ENCODE measurements at places on chromosomes 2 and 18.

- DNase-seq, result no peak
These were observed 241.8 kb upstream of the MGAT5 start for GRCh38 chr2:134011936-134012586.

DNA sequence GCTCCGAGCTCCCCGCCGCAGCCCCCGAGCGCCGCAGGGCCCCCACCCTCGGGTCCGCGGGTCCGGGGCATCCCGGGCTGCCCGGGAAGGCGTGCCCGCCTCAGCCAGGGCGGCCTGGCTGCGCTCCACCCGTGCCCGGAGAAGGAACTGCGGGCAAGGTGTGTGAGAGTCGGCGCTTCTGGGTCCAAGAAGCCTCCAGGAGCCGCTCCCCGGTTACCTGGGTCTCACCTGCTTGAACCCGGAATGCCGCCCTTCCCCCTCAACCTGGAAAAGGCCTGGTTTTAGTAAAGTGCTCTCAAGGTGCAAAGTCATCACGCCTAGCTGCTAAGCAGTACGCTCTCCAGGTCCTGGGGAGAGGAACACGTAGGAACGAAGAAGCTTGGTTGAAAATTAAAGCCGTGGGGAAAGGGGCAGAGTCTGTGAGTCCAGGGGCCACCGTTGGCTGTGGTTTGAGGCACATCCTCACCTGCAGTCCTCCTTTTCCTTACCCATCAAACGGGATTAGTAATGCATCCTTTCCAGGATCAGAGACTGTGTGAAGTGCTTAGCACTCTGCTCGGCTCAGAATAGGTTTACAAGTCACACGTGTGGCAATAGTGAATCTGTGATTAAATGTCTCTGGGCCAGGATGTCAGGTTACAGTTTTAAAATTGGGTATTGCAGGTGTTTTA is 1.2 kb downstream of the ASAP2 start:
- DNase-seq, result no peak

DNA sequence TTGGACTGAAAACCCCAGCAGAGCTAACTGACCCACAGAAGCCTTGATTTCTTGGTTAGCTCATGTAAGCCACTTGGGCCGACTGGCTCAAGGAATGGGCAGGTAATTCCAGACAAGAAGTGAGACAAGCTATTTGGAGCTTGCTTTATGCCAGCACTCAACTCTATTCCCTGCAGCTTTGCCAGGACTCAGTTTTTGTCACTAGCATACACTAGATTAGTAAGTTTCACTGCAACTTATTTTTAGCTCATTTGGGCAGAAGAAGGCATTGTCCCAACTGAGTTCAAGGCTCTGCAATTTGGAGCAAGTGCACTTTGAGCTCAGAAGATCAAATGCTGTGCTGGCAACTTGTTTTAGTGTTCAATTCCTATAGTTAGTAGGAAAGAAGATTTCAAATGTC is 116.1 kb downstream of the SLC4A3 start:
- no peak for DNase-seq

DNA sequence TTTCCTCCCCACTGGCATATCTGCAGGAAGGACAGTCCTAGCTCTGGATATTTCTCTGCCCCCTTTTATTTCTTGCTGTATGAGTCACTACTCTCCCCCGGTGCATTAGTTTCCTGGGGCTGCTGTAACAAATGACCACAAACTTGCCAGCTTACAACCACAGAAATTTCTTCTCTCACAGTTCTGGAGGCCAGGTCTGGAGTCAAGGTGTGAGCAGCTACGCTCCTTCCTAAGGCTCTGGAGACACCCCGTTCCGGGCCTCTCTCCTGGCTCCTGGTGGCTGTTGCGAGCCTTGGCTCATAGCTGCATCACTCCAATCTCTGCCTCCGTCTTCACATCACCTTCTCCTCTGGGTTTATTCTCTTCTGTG is 34.1 kb downstream of the PTPRM start:
- DNase-seq, result no peak

DNA sequence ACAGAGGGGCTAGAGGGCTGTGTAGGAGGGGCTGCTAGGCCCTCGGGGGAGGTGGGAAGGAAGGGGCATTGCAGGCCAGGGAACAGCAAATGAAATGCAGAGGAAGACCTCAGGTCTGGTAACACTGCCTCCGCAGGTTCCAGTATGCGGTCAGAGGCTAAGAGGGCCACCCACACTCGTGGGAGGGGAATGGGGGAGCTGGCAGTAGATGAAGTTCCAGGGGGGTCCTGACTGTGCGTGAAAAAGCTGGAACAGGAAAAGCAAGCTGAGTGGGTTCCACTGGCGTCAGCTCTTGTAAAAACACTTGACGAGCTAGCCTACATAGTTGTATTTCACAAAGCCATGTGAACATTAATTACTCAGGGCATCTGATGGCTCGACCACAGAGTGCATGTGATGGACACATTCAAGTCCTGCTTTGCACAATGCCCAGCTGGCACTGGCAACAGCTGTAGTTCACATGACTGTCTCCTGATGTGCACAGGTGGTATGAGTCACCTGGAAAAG is 29.0 kb upstream of the PTPN4 start:
- DNase-seq, result no peak

- DNase-seq, result no peak
These were observed 12.8 kb downstream of the TMEM163 start for GRCh38 chr2:134705861-134706586.

GRCh38 chr2:158501301-158501700 is 44.5 kb downstream of the PKP4 start:
- peak; percentile 76 for DNase-seq

GRCh38 chr2:30164131-30164925 is 17.5 kb downstream of the YPEL5 start:
- DNase-seq, result no peak

DNA sequence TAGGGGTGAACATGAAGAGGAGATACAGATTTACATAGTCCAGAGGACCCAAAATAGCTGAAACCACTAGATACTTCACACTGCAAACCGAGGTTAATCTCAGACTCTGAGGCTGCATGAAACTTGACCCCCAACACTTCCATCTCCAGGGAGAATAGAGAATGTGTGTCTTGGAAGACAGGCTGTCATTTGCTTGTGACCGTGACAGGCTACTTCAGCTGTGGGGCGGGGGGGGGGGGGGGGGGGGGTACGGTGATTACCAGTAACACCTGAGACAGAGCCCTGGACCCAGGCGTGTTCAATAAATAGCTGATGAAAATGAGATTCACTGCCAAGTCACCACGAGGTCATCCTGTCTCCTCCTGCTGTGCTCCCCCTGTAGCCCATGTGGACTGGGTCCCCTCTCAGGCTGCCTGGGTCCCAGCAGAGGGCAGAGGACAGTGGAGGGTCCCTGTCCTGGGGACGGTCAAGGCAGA is 5.7 kb upstream of the KLHL29 start:
- DNase-seq, result no peak

- DNase-seq, result no peak
These were observed 12.9 kb upstream of the MARCO start for GRCh38 chr2:118929059-118929458.

DNA sequence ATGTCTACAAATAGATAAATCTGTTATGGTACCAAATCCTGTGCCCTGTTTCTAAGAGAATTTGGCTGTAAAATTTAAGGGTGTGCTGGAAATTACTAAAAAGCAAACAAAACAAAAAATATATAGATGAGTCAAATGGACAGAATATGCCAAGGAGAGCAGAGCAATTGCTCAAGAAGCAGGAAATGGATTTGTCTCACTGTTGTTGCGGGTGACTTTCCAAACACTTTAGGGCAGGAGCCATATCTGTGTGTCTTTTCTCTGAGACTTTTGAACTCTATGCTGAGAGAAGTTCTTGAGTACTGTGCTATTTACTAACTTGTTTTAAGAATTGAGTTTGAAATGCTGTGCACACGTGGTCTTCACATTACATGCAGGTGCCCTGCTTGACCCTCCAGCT is 221.7 kb downstream of the PHLPP1 start:
- no peak for DNase-seq

- DNase-seq, result no peak
These were observed 402.0 kb upstream of the ACVR2A start for GRCh38 chr2:147442816-147443215.

DNA sequence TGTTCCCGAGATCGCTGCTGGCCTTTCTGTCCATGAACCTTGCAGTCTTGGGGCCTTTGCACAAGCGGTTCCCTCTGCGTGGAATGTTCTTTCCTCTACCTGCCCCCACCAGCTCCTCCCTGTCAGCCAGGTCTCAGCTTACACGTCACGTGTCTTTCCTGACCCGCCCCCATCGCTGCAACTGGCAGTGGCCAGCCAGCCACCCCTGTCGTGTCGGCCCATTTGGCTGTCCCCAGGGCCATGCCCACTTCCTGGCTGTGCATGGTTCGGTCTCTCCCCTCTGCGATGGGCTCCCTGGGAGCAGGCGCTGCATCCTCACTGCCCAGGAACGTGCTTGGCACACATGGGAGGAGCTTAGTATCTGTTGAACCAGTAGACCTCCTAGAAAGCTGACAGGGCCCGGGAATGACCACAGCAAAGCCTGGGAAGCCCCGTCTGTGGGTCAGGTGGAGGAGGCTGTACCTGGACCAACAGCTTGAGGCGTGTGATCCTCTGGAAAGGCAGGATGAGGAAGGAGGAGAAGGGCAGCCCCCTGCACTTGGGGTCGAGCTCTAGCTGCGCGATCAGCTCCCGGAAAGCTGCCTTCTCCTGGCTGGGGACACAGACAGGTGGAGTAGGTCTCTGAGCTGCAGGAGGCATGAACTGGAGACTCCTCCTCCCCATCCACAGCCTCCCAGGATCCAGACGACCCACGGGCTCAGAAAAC is 21.0 kb downstream of the SNORC start:
- DNase-seq, result no peak

- no peak for DNase-seq
These were observed 219.8 kb upstream of the PARD3B start for GRCh38 chr2:204325468-204325867.

DNA sequence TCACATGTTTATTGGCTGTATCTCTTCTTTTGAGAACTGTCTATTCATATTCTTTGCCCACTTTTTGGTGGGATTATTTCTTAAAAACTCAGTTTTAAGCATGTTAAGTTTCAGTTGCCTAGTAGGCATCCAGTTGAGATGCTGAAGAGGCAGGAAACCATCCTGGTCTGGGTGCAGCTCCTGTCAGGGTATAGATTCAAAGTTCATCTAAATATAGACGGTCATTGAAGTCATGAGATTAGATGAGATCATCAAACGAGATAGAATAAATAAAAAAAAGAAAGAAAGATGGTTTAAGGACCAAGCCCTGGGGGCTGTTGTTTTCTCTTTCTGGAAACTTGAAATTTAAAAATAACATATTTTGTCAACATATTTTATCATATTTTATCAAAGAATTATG is 9.2 kb upstream of the DNAH7 start:
- no peak for DNase-seq

DNA sequence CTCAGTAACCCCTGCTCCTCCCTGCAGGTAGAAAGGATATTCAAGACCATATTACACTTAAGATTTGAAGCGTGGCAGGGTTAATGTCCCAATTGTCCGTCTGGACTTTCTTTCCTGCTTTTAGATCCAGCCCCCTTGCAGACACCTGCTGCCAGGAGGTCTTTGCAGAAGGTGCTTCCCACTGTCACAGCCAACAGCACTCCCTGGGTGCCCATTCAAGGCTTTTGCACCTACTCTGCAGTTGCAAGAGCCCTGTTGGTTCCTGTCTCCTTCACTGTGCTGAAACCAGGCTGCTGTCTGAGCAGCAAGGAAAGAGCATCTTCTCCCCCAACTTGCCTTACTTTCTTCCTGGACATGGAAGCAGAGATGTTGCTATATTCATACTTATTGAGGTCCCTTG is 1043.0 kb upstream of the POU3F3 start:
- no peak for DNase-seq

DNA sequence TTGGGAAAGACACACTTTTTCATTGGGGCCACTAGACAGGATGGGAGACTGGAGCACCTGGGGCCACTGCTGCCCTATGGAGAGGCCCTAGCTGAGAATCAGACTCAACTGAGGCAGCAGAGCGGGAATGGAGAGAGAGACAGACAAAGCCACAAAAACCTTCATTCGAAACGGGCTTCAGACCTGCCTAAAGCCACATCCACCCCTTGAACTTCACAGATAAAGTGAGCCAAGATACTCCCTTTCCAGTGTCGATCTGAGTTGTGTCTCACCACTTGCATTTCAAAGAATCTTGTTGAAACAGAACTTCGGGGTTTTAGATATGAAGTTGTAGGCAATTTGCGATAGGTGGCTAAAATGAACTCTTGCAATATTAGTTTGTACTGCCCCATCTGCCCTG is 11.3 kb upstream of the LDLRAD4 start:
- no peak for DNase-seq

- no peak for DNase-seq
These were observed 81.4 kb downstream of the SNTG2 start for GRCh38 chr2:1032030-1032429.

DNA sequence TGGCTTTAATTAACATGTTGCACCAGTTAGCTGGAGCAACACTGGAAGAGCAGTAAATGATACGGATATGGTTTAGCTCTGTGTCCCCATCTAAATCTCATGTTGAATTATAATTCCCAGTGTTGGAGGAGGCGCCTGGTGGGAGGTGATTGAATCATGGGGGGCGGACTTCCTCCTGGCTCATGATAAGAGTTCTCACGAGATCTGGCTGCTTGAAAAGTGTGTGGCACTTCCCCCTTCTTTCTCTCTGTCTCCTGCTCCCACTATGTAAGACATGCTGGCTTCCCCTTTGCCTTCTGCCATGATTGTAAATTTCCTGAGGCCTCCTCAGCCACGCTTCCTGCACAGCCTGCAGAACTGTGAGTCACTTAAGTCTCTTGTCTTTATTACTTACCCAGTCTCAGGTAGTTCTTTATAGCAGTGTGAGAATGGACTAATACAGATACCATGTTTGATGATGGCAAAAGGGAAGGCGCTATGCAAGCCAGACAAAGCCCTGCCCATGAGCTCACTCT is 963.6 kb downstream of the SOCS6 start:
- no peak for DNase-seq

GRCh38 chr18:12038082-12038638 is 55.5 kb upstream of the ANKRD62 start:
- no peak for DNase-seq

GRCh38 chr18:77754475-77755044 is 504.9 kb downstream of the GALR1 start:
- DNase-seq, result no peak

DNA sequence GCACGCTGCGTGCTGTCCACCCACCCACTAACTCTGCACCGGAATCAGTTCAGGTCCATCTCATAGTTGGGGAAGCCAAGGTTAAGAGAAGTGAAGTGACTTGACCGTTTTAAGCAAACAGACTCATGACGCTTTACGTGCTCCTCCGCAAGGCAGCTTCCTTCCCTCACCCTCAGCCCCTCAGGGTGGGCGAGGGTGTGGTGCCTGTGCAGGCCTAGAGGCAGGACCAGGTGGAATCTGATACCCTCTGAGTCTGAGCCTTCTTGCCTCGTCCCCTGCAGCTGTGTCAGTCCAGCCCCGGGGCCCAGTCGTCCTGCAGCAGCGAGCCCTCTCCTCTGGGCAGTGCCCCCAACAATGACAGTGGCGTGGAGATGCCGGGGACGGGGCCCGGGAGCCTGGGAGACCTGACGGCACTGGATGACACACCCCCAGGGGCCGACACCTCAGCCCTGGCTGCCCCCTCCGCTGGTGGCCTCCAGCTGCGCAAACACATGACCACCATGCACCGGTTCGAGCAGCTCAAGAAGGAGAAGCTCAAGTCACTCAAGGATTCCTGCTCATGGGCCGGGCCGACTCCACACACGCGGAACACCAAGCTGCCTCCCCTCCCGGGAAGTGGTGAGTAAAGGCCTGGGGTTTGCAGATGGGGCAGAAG is 250.5 kb downstream of the GLI2 start:
- DNase-seq, result no peak

GRCh38 chr2:167935803-167936110 is 311.6 kb downstream of the STK39 start:
- no peak for DNase-seq

- no peak for DNase-seq
These were observed 48.0 kb downstream of the SCN2A start for GRCh38 chr2:165287094-165287778.
